ENCODE measurements at places on chromosomes 1 and 21.

GRCh38 chr1:180962178-180962577 lies 49.5 kb downstream of the KIAA1614 start:
- peak; percentile 32 for DNase-seq

GRCh38 chr1:11979028-11979850 lies 1.0 kb upstream of the MFN2 start:
- no peak for DNase-seq

GRCh38 chr1:206696812-206697585 lies 12.3 kb downstream of the MAPKAPK2 start:
- DNase-seq, result no peak

DNA sequence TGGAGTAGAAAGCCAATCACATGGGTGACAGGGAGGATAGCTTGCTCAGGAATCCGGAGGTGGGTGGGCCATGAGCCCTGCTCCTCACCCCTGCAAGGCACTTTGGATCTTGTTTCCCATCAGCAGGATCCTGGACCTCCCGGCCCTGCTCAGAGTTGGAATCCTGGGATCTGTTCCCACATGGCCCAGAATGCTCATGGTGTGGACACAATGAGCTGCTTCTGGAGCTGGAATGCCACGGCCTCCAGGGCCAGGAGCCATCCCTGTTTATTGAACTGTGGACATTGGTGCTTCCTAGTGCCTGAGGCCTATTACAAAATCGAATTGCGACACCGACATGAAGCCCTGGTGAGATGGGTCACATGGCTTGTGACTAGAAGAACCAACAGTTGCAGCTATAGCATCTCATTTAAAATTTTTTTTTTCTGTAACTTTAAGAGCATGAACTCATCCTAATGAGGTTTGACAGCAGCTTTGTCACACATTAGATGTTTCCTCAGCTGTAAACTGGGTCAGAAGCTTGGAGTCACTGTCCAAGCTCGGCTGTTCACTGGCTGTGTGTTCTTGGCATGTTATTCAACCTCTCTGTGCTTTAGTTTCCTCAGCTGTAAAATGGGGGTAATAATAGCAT lies 40.4 kb upstream of the GOLT1A start:
- DNase-seq, result no peak

- DNase-seq, result peak; percentile 25
Observed at GRCh38 chr1:15684042-15684461, at the start of gene PLEKHM2. PLEKHM2 (plus strand) TSS chr1:15684320; CDS start chr1:15684559, 239 bp downstream.

DNA sequence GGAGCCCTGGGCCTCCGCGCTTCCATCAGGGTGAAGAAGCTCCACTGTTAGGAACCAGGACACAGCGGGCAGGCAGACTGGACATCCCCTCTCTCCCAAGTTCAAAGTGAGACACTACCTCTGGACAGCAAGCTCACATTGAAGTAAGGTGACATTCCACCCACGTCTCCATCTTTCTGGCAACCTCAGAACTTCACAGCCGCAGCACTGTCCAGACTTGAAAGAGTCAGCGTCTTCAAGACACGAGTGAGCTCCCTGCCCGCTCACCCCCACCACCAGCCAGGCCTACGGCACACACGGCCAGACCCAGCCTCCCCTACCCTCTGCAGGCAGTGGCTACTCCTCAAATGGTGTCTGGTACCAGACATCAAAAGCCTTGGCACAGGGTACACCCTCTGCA lies 11.1 kb downstream of the WDR4 start:
- no peak for DNase-seq

DNA sequence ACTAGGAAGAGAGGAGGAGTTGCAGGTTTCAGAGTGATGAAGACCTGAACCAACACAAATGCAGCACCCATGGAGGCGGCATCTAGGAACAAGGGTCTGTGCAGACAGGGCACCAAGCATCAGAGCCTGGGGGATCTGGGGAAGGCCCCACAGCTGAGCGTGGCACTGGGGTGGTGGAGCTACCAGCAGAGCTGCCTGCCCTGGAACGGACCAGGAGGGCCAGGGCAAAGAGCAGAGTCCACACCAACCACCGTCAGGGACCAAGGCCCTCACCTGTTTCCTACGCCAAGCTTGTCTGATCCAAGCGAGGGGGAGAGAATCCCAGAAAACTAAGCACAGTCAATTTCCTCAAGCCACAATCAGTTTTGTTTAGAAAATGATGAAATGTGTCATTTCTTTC lies 79.0 kb upstream of the SYT6 start:
- DNase-seq, result no peak

DNA sequence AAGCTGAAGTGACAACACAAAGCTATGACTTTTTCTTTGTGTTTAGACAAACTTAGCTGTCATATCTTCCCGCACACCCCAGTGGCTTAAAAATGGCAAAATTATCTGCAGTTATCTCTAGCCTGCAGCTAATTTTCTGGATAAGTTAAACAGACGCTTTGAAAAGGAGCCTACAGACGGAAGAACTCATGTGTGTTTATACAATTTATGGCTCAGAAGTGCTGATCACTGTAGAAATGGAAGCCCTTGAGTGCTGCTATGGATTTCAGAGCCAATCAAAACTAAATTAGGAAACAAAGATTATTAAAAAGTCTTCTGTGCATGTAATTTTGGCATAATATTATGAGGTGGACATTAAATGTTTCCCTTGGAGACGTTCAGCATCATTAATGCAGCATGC lies 11.6 kb downstream of the NTNG1 start:
- no peak for DNase-seq

DNA sequence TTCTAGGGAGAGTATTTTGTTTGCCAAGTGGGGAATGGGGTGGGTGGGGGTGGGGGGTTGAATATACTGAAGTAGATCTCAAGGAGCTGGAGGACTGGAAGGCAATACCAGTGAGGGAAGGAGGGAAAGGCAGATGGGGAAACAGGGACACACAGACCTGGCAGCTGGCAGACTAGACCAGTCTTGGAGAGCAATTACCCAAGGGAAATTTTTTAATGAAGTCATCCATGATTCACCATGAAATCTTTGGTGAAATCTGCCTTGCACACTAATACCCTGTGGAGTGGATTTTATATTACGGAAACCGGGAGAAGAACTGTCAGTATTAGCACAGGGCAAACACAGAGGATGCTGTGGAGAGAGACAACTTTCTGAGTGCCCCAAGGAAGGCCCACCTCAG lies 29.7 kb upstream of the MARK1 start:
- no peak for DNase-seq

GRCh38 chr1:219039017-219039681 lies 134.5 kb upstream of the LYPLAL1 start:
- no peak for DNase-seq

GRCh38 chr1:47940326-47940725 lies 56.9 kb downstream of the TRABD2B start:
- no peak for DNase-seq

- DNase-seq, result peak; percentile 65
Observed at GRCh38 chr1:8814865-8815264, 2.6 kb downstream of the RERE start.

All from NCI-H1092 treated with DMSO at 0.1 percent for 48 hours (cell line).